ENCODE measurements at places on chromosomes 1 and 21. TPM values are rescaled to one million over a fixed set of nuclear protein-coding genes. Genes with fewer than 3 reads are reported as not detected.

Gene LYPD8
- 0.14 TPM for total RNA-seq

Gene TRNP1
- total RNA-seq = 15.7 TPM

Gene LCE1A
- not detected for total RNA-seq

Gene AGT
- total RNA-seq = 2.7 TPM

Gene SPRR2F
- total RNA-seq = not detected

Gene B4GALT2
- total RNA-seq = 63.1 TPM

Gene TINAGL1
- total RNA-seq = 21.1 TPM

Gene VSIG8
- not detected for total RNA-seq

Gene CFHR3
- total RNA-seq = not detected

Gene TFF3
- not detected for total RNA-seq

Gene FMOD
- total RNA-seq = 60.8 TPM

Gene TNFRSF8
- total RNA-seq = 0.28 TPM

Gene WDR3
- total RNA-seq = 17.9 TPM

Gene KIF17
- total RNA-seq = 2.9 TPM

Gene OLFML3
- 191 TPM for total RNA-seq

Gene GRIK3
- total RNA-seq = not detected

Gene NBPF20
- 2.0 TPM for total RNA-seq

Gene BSND
- not detected for total RNA-seq

Gene LYPLAL1
- total RNA-seq = 25.6 TPM
